Esophagus squamous epithelium (tissue), 5 donors: ENCODE measurements at places on chromosomes 7 and 10.

DNA sequence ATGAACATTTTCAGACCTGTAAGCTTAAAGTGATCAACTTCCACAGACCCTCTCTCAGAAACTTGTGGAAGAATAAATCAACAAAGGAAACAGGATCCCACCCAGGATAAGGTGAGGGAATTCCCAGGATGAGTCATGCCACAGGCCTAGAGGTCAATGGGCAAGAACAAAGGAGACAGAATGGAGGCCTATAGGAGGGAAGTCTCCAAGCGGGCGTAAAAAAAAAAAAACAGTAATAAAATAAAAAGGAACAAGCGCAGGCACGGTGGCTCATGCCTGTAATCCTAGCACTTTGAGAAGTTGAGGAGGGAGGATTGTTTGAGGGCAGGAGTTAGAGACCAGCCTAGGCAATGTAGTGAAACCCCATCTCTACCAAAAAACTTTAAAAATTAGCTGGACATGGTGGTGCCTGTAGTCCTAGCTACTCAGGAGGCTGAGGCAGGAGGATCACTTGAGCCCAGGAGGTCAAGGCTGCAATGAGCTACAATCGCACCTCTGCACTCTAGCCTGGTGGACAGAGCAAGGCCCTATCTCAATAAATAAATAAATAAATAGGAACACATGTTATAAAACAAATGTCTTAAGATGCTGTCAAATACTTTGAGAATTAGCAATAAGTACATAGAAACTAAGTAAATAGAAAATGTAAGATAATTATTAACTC lies 8.4 kb downstream of the SORBS1 start:
- DNase-seq, result no peak

DNA sequence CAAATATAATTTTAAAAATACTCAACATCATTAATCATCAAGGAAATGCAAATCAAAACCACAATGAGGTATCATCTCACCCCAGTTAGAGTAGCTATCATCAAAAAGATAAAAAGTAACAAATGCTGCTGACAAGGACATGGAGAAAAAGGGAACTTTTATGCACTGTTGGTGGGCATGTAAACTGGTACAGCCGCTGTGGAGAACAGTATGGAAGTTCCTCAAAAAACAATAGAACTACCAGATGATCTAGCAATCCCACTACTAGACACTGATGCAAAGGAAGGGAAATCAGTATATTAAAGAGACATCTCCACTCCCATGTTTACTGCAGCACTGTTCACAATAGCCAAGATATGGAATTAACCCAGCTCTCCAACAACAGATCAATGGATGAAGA lies 384.5 kb downstream of the PLXDC2 start:
- DNase-seq, result no peak

GRCh38 chr7:47420122-47420780 lies 161.7 kb downstream of the TNS3 start:
- no peak for DNase-seq

- no peak for DNase-seq
These were observed 114.5 kb downstream of the PTPN20 start for GRCh38 chr10:47025540-47026300.
